Globus pallidus (tissue), 1 donor: ENCODE measurements at places on chromosomes 2 and 18.
A peak's percentile ranks its signal among the peaks of the same experiment; 100 is the strongest.

- no peak for DNase-seq
Observed at GRCh38 chr18:6284761-6285160, 129.9 kb downstream of the L3MBTL4 start.

GRCh38 chr2:189083106-189083505, 96.5 kb downstream of the COL5A2 start:
- no peak for DNase-seq

DNA sequence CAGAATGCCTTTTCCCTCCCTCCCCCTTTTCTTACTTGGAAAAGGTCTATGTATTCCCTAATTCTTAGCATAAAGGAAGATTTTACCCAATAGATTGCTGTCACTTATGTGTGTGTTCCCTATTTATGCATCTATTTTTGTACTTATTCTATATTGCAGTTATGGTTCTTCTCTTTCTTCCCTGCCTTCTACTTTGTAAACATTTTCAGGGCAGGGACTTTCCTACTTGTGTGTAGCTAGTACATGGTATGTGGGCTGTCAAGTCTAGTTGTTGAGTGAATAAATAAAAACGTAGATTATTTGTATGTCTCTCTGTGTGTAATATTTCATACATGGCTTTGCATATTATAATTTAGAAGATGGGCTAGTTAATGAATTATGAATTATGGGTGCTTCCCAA, 45.3 kb downstream of the PSMD14 start:
- no peak for DNase-seq

DNA sequence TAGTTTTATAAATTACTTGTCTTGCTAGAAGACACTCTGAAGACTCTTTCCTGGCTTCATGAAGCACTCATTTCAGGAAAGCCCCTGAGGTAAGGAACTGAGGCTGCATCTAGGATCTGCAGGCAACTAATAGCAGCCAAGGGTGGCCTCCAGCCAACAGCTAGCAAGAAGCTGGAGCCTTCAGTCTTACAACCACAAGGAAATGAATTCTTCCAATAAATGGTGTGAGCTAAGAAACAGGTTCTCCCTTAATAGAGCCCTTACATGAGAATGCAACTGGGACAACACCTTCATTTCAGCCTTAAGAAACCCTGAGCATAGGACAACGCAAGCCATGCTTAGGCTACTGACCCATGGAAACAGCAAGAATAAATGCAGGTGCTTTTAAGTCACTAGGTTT, 254.6 kb upstream of the RBBP8 start:
- DNase-seq, result no peak

DNA sequence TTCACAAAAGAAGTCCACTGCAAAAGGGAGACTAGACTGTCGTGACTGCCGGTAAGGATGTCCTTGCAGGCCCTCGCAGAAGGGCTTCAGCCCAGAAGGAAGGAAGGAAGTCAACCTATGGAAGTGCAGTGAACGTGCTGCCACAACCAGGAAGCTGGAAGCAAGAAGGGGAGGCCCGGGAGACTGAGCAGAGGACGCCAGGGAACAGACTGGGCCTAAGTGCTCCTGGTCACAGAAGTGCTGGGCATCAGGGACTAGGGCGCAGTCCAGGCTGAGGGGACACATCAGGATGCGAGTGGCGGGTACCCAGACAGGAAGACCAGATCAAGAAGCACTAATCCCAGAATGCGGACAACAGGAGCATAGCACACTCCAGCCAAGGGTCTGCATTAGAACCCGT, 78.8 kb downstream of the PIEZO2 start:
- DNase-seq, result no peak

- DNase-seq, result peak; percentile 98
Observed at GRCh38 chr18:12455496-12455895, 47.8 kb downstream of the PRELID3A start.

DNA sequence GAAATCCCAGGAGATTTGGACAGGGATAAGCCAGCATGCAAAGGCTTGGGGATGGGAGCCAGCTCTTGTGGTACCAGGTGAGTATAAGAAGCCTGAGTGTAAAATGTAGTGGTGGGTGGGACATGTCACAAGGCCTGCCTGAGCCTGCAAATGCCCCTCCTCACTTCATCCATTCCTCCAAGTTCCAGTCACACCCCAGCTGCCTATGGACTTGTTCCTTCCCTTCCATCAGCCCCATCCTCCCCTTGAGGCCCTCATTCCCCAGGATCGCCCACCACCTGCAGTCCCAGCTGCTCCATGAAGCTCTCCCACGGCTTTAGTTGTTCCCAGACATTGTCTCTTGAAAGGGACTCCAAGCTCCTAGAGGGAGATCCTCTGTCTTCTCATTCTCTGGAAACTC, 81.5 kb downstream of the MARCO start:
- no peak for DNase-seq

- DNase-seq, result no peak
Observed at GRCh38 chr18:45084206-45084605, 403.5 kb downstream of the SETBP1 start.

DNA sequence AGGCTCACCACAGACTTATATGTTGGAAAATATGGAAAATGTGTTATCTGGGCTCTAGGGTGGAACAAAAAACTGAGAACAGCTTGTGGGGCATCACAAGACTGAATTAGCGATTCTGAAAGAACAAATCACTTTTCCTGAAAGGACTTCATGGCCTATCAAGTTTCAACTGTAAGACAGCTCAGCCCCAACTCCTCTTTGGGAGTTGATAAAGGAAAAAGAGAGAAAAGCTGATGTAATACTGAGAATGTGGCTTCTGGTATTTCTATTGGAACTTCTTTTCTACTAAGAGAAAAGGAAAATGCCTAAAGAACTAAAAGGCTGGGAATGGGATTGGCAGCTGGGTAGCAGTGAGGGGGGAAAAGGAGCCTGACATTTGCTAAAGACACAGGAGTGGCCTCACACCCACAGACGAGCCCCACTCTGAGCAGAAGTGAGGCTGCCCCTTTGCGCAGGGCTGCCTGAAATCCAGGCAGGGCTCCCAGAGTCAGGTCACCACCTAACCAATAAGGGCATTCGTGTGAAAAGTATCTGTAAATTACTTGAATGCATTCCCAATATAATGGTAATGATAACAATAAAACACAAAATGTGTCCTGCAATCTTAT, 75.6 kb downstream of the LRP2 start:
- DNase-seq, result no peak

DNA sequence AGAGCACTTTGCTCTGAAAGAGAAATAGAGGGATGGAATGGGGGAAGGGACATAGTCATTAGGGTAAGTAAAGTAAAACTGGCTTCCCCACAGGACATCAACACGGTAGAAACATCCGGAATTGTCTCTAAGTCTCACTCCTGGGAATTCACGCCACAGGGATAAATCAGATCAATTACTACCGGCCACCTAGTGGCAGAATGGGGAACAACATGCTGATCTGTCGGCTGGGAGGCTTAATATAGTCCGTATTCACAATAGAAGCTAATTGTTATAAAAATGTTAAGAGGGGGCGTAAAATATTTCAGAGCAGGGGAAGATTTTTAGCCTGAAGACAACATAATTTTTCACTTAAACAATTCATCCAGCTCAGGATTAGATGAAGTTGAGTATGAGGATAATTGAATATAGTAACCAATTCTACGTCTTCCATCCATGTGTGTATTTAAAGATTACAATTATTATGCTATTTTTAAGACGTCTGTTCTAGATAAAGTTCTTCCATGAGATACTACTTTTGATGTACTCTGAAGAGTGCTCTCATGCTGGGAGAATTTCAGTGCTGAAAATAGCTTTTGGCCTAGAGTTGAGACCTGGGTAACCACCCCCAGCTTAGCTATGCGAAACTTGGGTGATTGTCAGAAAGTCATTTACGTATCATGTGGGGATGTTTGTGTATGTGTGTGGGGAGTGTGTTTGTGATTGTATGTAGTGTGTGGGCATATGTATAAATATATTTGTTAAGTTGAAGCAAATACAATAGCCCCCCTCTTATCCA, 65.7 kb downstream of the LRRTM1 start:
- peak; percentile 31 for DNase-seq

DNA sequence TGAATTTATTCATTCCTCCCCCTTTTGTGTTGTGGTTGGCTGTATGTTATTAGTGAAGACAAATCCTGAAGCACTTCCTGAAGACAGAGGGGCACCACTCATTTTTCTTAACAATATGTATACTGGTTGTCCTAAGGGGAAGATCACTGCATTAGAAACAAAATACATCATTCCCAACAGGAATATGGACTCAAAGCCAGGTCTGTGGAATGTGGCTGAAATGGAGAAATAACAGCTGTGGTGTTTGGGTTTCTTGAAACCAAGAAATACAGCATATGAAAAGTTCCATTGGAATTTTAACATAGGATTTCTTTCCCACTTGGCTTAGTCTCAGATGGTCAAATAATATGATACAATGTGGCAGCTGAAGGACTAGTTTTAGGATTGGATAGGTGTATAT, 267.6 kb downstream of the KCNE4 start:
- DNase-seq, result no peak

GRCh38 chr18:6979954-6980353, 137.6 kb downstream of the LAMA1 start:
- DNase-seq, result no peak

GRCh38 chr2:25822190-25823117, 55.8 kb downstream of the ASXL2 start:
- peak; percentile 47 for DNase-seq

- DNase-seq, result no peak
Observed at GRCh38 chr18:70158992-70159717, 46.3 kb downstream of the RTTN start.

DNA sequence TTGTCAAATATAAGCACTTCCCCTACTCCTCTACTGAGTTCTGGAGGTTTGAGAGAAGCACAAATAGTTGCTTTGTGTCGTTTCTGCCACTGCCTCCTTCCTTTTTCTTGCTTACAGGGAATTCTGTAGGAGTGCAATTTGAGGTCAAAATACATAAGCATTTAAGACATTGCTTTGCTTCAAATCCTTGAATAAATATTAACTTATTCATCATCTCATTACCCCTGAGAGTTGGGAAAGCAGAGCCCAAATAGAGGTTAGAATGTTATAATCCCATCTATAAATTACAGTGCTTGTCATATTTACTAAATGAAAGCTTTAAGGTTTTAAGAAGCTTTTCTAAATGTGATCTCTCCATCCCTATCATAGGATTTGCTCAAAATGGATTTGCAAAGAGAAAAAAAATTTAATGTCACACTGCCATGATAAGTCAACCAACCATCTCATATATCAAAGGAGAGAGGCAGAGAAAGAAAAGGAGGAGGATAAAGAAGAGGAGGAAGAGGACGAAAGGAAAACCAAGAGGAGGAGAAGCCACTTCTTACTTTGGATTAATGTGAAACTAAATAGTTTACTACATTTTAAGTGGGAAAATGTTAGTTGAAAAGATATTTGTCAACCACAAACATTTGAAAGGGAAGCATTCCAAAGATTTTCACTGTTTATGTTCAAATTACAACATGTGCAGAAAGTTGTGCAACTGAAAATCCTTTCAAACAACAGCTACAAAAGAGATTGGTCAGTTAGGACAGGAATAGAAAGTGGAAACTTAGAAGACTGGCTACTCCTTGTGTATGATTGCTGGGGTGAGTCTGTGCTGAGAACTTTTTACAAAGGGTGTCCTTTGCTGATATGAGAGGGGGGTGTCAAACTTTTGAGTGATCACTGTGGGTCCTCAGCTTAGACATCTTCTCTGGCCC, 277.3 kb upstream of the FN1 start:
- no peak for DNase-seq

DNA sequence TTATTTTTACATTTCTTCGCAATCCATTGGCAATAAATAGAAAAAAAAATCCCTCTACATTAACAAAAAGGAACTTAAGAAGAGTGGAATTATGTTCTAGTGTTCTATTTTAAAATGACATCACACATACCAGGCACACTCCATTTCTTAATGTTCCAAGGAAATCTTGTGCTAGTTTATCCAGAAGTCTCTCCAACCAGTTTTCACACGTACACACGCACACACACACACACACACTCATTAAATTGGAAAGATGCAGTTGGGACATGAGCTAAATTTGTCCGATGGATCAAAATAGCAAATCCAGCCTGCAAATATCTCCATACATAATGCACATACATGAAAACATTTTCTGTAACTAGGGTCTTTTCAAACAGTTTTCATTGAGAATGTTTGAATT, 78.3 kb downstream of the KCNJ3 start:
- DNase-seq, result no peak

DNA sequence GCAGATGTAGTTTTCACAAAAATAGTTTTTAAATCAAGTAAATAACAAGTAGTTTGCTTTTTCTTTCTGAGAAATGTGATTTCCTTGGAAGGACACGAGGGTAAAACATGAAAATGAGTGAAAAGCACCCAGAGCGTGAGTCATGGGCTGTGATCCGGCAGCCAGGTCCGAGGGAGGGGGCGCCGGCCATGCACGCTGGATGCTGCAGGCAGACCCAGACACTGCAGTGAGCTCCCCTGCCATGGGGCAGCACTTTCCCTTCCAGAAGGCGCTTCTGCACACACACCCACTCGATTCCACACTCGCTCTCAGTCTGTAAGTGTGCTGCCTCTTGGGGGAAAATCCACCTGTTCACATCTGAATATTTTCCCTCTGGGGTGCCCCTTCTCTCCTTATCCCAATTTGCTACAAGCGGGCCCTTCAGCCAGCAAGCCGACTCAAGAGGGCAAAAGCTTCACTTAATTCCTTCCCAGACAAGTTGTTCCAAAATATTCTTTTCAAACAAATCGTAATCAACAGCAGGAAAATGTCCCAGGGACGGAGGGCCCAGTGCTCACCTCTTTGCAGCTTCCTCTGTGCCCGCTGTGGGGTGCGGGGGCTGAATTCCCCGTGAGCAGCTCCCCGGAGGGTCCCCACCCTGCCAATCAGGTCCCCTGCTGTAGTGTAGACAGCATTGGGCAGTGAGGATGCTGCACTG, 87.0 kb upstream of the ID2 start:
- no peak for DNase-seq

DNA sequence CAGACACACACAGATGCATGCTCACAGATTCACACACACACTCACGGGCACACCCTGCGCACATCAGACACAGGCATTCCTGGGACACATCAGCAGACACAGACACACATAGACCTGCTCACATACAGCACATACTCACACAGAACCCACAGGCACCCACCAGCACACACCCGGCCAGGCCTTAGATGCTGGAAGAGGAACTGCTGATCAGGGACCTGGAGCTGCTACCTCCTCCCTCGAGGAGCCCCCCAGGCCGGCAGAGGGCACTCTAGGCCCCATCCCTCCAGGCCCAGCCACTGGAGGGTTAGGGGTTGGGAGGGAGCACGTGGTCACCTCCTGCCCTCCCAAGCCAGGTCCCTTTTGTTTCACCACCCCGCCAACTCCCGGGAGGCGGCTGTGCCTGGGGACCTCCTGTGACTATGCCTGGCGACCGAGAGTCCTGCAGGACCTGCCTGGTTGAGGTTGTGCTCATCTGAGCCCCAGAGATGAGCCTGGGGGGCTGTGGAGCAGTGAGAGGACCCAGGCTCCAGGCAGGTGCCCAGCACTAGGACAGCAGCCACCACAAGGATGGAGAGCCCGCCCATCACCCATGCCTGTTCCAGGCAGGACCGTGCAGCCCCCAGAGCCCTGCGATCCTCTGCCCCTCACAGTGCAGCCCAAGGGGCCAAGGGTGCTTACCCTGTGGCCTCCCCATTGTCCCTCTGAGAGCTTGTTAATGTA, 21.0 kb upstream of the PTMA start:
- DNase-seq, result peak; percentile 91
